ENCODE measurements at places on chromosomes 5 and 9. TPM values are rescaled to one million over a fixed set of nuclear protein-coding genes. Genes with fewer than 3 reads are reported as not detected.

COL23A1 gene
- 0.20 TPM for total RNA-seq

- peak; percentile 88 for DNase-seq
- no peaks in the 10 kb centered on the region for H3K27me3 ChIP-seq
- H3K4me1 ChIP-seq: peaks cover 58% of the 10 kb centered on the region
- no peaks in the 10 kb centered on the region for H3K36me3 ChIP-seq
- peak overlapping the region; percentile 38 for H3K4me3 ChIP-seq
Measured at GRCh38 chr5:172114875-172115422, 73.1 kb downstream of the STK10 start.

- no peak overlapping the region for H3K4me3 ChIP-seq
- no peaks in the 10 kb centered on the region for H3K27me3 ChIP-seq
- no peaks in the 10 kb centered on the region for H3K36me3 ChIP-seq
- H3K4me1 ChIP-seq: no peaks in the 10 kb centered on the region
Measured at GRCh38 chr9:94082553-94082952, 1.7 kb upstream of the PTPDC1 start.

DNA sequence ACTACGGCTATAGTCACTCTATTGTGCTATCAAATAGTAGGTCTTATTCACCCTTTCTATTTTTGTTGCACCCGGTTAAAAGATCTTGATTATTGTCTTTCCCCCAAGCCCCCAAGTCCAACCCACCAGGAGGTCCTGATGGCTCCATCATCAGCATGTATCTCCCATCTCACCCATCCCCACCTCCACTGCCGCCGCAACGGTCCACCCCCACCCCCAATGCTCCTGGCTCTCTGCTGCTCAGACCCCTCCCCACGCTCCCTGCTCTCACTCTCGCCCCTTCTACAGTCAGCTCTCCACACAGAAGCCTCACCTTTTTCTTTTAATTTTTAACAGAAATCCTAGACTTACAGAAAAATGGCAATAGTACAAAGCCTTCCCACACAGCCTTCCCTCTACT is 51.5 kb upstream of the SH3PXD2B start:
- H3K36me3 ChIP-seq: no peaks in the 10 kb centered on the region
- H3K27me3 ChIP-seq: peaks cover 5% of the 10 kb centered on the region
- H3K4me1 ChIP-seq: no peaks in the 10 kb centered on the region
- H3K27ac ChIP-seq: no peak overlapping the region
- DNase-seq: no peak

GRCh38 chr5:76849419-76850291 is at the start of gene S100Z:
Gene S100Z, plus strand, starts transcription at chr5:76850014. Its CDS starts 25,346 bp downstream, at chr5:76875360.
- H3K27ac ChIP-seq: no peak within 1 kb of the TSS
- no peaks in the 10 kb centered on the region for H3K27me3 ChIP-seq
- no peak for DNase-seq
- H3K4me3 ChIP-seq: no peak within 1 kb of the TSS
- no peaks in the 10 kb centered on the region for H3K36me3 ChIP-seq
- H3K4me1 ChIP-seq: peaks cover 20% of the 10 kb centered on the region

LHX3 gene
- total RNA-seq: 0.19 TPM

TSLP gene
- not detected for total RNA-seq

PAPPA gene
- not detected for total RNA-seq

GRCh38 chr5:6187501-6187900 is 190.8 kb downstream of the MED10 start:
- peaks cover 10% of the 10 kb centered on the region for H3K4me1 ChIP-seq
- no peak overlapping the region for H3K4me3 ChIP-seq
- DNase-seq: no peak
- no peak overlapping the region for H3K27ac ChIP-seq
- no peaks in the 10 kb centered on the region for H3K36me3 ChIP-seq
- no peaks in the 10 kb centered on the region for H3K27me3 ChIP-seq

SPATA9 gene
- total RNA-seq: not detected

DNA sequence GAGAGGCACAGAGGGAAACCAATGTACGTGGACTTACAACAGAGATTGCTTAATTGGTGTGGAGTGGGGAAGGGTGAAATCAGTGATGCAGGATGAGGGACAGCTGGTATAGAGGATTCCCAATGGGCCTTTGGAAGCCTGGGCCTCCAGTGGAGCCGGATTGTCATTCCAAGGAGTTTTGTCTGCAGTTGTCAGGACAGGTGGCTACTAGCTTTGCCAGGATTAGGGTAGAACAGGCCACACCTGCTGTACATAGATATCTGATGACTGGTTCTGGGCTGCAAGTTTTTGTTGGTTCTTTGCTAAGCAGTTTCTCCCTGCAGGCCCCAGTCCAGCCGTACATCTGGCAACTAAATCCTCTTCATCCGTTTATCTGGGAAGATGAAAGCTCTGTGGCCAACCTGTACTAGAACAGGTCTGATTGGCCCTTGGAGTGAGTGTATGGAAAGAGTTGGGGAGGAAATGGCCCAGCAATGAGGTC is 4.2 kb downstream of the SKP2 start:
- H3K4me1 ChIP-seq: peaks cover 16% of the 10 kb centered on the region
- H3K27ac ChIP-seq: no peak overlapping the region
- no peaks in the 10 kb centered on the region for H3K27me3 ChIP-seq
- no peak overlapping the region for H3K4me3 ChIP-seq
- no peak for DNase-seq

CERCAM gene
- 3.8 TPM for total RNA-seq

- H3K27me3 ChIP-seq: no peaks in the 10 kb centered on the region
- H3K4me1 ChIP-seq: no peaks in the 10 kb centered on the region
- no peak overlapping the region for H3K4me3 ChIP-seq
- no peak overlapping the region for H3K27ac ChIP-seq
Measured at GRCh38 chr9:38713426-38713825, 6.5 kb downstream of the FAM240B start.

NPDC1 gene
- 0.39 TPM for total RNA-seq

DNA sequence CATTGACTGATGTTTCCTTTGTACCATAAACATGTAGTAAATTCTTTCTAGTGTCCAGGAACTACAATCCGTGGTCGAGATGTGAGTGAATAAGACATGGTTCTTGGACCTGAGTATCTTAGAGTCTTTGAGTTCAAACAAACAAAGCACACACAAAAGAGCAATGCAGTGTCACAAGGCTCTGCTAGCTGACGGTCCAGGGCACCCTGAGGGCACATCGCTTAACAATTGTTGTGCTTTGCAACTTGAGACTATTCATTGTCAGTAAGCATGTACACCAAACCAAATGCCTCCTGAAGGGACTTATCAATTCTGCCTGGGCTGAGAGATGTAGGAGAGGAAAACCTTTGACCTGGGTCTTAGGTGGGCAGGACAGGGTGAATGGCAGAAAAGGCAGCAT is 84.8 kb downstream of the CAMK4 start:
- no peak overlapping the region for H3K4me3 ChIP-seq
- no peaks in the 10 kb centered on the region for H3K27me3 ChIP-seq
- no peaks in the 10 kb centered on the region for H3K4me1 ChIP-seq
- no peaks in the 10 kb centered on the region for H3K36me3 ChIP-seq
- no peak overlapping the region for H3K27ac ChIP-seq

GRCh38 chr9:123316053-123316718 is 39.8 kb upstream of the CRB2 start:
- H3K27ac ChIP-seq: no peak overlapping the region
- H3K27me3 ChIP-seq: no peaks in the 10 kb centered on the region
- H3K4me3 ChIP-seq: no peak overlapping the region
- H3K36me3 ChIP-seq: no peaks in the 10 kb centered on the region

FBXW2 gene
- 73.3 TPM for total RNA-seq

DNA sequence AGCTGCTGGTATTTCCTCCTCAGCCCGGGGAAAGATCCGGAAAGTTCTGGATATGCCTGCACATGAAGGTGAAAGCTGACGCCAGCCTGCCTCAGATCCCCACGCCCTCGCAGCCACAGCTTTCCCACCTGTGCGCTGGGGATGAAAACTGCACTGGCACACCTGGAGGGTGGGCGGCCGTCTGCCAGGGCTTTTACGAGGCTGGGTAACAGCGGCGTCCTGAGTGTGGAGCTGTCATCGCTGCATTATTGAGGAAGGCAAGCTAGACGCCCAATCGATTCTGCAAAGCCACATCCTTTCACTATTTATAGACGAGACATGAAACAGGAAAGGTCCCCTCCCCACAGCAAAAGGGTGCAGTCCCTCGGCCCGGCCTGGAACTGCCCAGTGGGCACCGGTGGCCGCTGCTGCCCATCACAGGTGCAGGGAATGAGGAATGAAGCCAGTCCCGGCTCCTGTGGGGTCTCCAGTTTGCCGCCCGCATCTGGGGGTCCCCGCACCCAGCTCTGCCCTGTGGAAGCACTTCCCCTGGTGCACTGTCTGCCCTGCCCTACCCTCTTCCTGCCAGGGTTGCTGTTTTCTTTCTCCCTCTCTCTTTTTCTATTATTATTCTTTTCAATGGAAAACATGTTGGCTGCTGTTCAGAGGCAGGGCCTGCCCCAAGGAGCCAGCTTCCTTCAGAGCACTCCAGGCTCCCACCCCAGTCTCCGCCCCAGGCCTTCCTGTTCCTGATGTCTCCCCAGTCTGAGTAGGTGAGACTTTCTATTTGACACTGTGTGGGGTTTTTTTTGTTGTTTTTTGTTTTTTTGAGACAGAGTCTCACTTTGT is 7.0 kb downstream of the NOTCH1 start:
- H3K4me1 ChIP-seq: peaks cover 65% of the 10 kb centered on the region
- no peaks in the 10 kb centered on the region for H3K27me3 ChIP-seq
- DNase-seq: peak; percentile 73
- H3K27ac ChIP-seq: peak overlapping the region; percentile 57
- H3K36me3 ChIP-seq: no peaks in the 10 kb centered on the region

TSSK1B gene
- not detected for total RNA-seq

- no peak overlapping the region for H3K27ac ChIP-seq
- no peaks in the 10 kb centered on the region for H3K27me3 ChIP-seq
- H3K4me3 ChIP-seq: no peak overlapping the region
- H3K4me1 ChIP-seq: no peaks in the 10 kb centered on the region
- no peak for DNase-seq
Measured at GRCh38 chr5:23825196-23825595, 317.8 kb downstream of the PRDM9 start.

DNA sequence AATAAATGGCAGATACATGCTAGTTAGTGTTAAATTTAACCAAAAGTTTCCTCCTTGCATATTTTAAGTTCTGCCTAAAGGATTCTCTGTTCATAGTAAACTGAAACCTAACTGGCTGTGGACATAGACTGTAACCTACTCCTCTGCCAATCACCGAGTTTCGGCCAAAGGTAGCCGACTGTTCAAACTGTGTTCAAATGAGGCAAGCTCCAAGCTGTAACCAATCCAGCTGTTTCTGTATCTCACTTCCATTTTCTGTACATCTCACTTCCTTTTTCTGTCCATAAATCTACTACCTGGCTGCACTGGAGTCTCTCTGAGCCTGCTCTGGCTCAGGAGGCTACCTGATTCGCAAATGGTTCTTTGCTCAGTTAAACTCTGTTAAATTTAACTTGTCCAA is 44.1 kb downstream of the KCNV2 start:
- no peaks in the 10 kb centered on the region for H3K4me1 ChIP-seq
- no peaks in the 10 kb centered on the region for H3K36me3 ChIP-seq
- no peak for DNase-seq
- H3K27me3 ChIP-seq: no peaks in the 10 kb centered on the region

GRCh38 chr5:119382169-119382568 is 26.4 kb downstream of the TNFAIP8 start:
- no peaks in the 10 kb centered on the region for H3K27me3 ChIP-seq
- H3K4me3 ChIP-seq: no peak overlapping the region
- peaks cover 23% of the 10 kb centered on the region for H3K36me3 ChIP-seq

- H3K36me3 ChIP-seq: peaks cover 2% of the 10 kb centered on the region
- no peaks in the 10 kb centered on the region for H3K4me1 ChIP-seq
Measured at GRCh38 chr5:124692950-124693349, 53.5 kb downstream of the ZNF608 start.

LRRC70 gene
- total RNA-seq: 2.3 TPM

ADAMTS16 gene
- total RNA-seq: not detected

DNA sequence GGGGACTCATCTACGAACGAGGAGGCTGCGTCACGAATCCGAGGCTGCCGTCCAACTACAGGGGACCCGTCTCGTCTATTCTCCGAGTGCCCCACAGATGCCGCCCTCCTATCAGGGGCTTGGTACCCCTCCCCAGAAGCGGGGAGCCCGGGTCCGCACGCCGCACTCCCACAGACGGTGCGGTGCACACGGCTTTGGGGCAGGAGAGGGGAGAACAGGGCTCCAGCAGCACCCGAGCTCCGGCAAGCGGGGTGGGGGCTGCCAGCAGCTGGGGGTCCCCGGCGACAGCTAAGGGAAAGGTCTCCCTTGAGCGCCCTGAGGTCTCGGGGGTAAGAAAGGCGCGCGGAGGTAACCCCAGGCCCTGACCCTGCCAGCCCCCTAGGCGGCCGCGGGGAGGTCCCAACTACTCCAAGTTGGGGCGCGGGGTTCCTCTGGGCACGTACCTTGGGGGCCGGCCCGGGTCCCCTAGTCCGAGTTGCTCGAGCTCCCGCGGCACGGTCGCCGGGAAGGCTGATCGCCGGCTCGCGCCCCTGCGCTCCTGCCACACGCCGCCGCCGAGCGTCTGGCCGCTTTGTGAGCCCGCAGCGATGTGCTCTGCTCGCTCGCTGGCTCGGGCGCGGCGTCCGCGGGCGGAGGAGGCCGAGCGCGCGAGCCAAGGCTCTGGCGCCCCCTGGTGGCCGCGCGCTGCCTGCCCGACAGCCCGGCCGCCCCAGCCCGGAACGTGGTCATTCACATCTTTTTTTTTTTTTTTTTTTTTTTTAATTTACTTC is at the start of gene SPOCK1:
Gene SPOCK1 (minus strand): TSS at position 591 of the 770 bp plus-strand sequence.
- H3K4me1 ChIP-seq: no peaks in the 10 kb centered on the region
- peak; percentile 50 for DNase-seq
- H3K27ac ChIP-seq: no peak within 1 kb of the TSS
- H3K36me3 ChIP-seq: no peaks in the 10 kb centered on the region
- H3K4me3 ChIP-seq: no peak within 1 kb of the TSS
- H3K27me3 ChIP-seq: peaks cover 24% of the 10 kb centered on the region

GRCh38 chr5:52743970-52744369 is 43.7 kb upstream of the ITGA1 start:
- no peak for DNase-seq
- no peaks in the 10 kb centered on the region for H3K4me1 ChIP-seq
- H3K4me3 ChIP-seq: no peak overlapping the region
- no peaks in the 10 kb centered on the region for H3K27me3 ChIP-seq

SH3GL2 gene
- not detected for total RNA-seq

SMIM33 gene
- total RNA-seq: not detected

GRCh38 chr5:134432174-134432573 is 20.5 kb upstream of the CDKN2AIPNL start:
- H3K4me1 ChIP-seq: peaks cover 10% of the 10 kb centered on the region
- no peak overlapping the region for H3K4me3 ChIP-seq
- no peak for DNase-seq
- no peak overlapping the region for H3K27ac ChIP-seq
- no peaks in the 10 kb centered on the region for H3K27me3 ChIP-seq

- no peak overlapping the region for H3K27ac ChIP-seq
- H3K4me3 ChIP-seq: no peak overlapping the region
- no peaks in the 10 kb centered on the region for H3K27me3 ChIP-seq
- DNase-seq: no peak
- H3K4me1 ChIP-seq: no peaks in the 10 kb centered on the region
Measured at GRCh38 chr5:123438244-123438643, 15.0 kb upstream of the CEP120 start.

DNA sequence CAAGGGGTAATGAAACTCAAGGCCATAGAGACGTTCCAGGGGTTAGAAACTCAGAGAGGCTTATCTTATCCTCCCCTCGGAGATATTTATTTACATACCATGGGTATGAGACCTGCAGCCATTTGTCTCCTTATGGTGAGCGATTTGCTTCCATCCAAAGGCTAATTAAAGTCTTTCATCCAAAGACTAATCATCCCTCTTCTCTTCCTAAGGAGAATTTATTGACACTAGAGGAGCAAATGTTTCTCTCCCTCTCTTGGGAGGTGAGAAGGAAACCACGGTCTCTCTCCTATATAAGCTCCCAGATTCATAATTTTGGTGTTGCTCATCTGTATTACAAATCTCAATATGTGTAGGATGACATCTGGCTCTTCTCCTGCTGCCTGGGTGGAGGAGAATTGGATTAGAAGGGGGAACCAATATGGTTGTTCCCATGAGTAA is 31.0 kb upstream of the RPS23 start:
- no peaks in the 10 kb centered on the region for H3K27me3 ChIP-seq
- H3K27ac ChIP-seq: no peak overlapping the region
- H3K36me3 ChIP-seq: no peaks in the 10 kb centered on the region
- DNase-seq: no peak
- no peaks in the 10 kb centered on the region for H3K4me1 ChIP-seq
